ENCODE measurements at places on chromosomes 1 and 21.

DNA sequence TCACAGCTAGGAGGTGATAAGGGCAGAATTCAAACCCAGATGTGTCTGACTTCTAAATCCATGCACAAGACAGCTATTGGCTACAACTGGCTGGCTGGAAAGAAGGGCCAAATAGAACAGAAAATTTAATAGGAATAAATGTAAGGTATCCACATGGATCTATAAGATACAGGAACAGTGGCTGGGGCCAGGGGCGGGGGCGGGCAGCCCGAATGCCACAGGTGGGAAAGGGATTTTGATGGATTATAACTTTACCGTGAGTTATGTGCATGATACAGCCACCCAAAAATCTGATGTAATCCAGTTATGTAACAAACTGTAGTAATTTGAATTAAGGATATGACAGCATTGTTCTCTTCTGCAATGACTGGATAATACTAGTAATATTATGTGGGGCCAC, 87.0 kb upstream of the COA6 start:
- no peak for DNase-seq

DNA sequence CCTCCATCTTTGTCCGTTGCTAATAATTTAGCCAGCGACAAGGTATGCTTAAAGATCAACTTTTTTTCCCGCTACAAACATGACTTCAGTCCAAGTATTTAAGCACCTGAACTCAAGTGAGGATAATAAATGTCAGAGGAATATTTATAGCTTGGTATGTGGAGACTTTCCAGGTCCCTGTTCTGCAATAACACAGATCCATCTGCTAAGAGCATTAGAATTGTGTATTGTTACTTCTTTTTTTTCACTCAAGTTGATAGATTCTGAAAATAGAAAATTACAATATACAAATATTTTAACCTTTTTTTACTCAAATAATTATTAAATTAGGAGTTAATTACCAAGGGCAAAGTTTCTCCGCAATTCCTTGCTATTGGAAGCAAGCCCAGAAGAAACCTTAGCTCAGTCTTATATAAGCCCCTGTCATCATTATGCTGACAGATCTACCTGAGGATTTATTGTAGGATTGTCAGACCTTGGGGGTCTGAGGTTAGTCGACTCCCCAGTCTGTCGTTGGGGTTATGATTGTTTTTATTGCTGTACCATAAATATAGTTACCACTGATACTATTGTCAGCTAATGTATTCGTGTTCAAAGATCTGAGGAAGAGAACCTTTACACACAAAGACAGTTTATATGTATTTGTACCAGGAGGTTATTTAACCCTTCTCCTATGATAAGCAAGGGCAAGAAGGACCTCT, 337.9 kb downstream of the TBX15 start:
- DNase-seq, result no peak

GRCh38 chr1:156659988-156660751, 17.0 kb downstream of the NES start:
- peak; percentile 94 for DNase-seq

- no peak for DNase-seq
Measured at GRCh38 chr1:13702425-13703127, 2.6 kb downstream of the PRDM2 start.

DNA sequence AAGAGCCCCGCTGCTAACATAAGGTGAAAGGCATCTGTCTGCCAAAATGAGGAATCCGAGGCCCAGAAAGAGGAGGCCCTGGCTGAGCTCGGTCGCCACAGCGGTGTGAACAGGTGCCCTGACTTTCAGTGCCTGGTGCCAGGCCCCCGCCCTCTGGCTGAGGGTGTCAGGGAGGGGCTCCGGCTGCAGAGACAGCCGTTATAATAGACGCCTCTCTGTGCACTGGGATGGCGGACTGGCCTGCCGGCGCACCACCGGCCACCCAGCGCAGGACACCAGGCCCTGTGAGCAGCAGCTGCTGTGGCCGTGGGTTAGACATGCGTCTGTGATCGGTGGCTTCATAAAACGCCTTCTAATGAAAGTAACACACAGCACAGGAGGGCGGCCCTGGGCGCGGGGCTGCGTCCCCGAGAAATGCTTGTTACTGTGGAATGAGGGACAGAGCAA, 51.4 kb upstream of the ACTRT2 start:
- DNase-seq, result no peak

DNA sequence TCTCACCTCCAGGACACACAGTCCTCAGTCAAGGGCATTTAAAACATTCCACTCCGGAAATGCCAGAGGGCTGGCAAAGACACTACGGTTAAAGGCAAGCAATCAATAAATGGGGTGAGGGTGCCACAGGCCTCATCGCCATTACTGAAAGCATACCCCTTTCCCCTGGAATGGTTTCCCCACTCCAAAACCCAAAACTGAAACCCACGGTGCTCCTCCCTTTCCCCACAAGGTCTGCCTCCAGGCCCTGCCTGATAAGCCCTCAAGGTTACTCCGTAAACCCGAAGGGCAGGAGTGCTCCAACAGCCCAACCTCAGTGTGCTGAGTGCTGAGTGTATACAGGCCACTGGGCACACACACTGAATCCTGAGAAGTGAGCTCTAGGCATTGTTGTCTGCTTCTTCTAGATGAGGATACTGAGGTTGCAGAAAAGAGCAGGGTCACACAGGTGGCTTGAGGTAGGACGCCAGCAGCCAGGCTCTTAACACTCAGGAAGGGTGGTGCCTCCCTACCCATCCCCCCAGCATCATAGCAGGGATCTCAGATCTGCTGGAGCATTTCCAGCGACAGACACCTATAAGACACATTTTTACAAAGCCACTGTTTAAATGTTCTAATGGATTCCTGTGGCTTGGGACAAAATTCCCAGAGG, 29.0 kb downstream of the SSBP3 start:
- DNase-seq, result no peak

DNA sequence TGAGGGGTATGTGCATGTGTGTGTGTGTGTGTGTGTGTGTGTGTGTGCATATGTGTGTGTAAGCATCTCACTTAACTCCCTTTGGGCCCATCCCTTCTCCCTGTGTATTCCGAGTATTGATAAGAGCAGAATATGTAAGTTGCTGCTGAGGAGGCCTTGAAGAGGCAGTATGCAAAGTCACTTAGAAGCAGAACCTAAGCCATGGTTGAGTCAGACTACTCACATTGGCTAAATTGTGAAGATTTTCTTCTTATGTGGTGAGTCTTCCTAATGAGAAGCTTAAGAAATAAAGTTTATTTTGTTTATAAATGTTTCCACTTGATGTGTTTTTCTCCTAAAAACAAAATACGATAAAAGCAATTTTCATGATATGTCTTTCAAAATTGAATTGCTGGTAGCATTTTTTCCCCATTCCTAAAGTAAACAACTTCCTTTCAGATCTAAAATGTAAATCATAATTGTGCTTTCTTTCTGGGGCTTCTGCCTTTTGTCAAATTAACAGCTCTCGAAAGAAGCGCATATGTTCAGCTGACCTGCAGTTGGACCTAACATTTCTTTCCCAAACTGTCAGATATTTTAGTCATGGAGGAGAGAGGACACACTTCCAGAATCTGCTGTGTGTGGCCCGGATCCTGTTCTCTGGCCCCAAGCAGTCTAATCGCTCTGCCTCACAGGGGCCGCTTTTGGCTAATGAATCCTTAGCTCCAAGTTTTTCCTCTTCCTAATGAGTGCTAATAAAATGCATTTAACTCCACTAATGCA, 284.0 kb downstream of the DUSP10 start:
- DNase-seq, result no peak

All from putamen (tissue), 1 donor.